ENCODE measurements at places on chromosomes 13 and 19. TPM values are rescaled to one million over a fixed set of nuclear protein-coding genes. Genes with fewer than 3 reads are reported as not detected.
A peak's percentile ranks its signal among the peaks of the same experiment; 100 is the strongest.

Gene CEACAM21
- not detected for total RNA-seq

Gene C1QTNF9
- total RNA-seq, result not detected

Gene IL12RB1
- total RNA-seq, result not detected

Gene OR4F17
- not detected for total RNA-seq

Gene APOE
- 1.6 TPM for total RNA-seq

Gene MFSD12
- total RNA-seq, result 52.6 TPM

Gene UPF1
- 17.7 TPM for total RNA-seq

Gene ZNF729
- total RNA-seq, result not detected

Gene IGSF23
- total RNA-seq, result not detected

GRCh38 chr13:50225193-50226155 is 210.2 kb downstream of the KCNRG start:
- no peak for DNase-seq

GRCh38 chr13:109682534-109683244 is 103.7 kb downstream of the IRS2 start:
- DNase-seq, result no peak

DNA sequence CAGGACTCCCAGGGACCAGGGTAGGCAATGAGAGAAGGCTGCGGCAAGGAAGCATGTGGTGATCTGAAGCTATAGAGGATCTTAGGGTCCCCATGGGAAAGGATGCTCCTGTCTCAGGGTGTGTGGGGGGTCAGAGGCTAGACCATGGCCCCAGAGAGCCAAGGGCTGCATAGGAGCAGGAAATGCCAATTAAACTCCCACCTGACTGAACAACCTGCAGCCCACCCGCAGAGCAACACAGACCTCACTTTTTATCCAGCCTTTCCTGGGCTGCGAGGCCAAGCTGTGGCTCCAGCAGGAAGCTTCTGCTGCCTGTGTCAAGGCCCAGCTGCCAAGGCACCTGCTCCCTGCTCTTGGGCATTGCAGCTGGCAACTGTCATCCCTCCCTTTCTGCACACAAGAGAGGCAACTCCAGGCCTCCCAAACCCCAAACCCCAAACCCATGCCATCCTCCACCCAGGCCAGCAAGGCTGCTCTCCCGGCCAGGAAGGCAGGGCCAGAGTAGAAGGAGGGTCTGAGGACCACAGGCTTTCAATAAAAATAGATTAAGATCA is 290.1 kb downstream of the FOXO1 start:
- DNase-seq, result no peak

DNA sequence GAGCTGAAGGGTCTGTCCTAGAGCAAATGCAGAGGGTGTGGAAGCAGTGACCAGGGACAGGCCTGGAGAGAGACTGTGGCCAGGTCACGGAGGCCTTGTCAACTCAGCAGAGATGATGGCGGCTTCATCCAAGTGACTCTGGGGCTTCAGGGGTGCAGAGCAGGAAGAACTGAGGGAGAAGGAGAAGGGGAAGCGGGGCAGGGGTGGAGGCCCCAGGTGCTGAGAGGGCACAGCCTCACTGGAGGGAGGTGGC is 299.1 kb downstream of the ZNF536 start:
- DNase-seq, result no peak

DNA sequence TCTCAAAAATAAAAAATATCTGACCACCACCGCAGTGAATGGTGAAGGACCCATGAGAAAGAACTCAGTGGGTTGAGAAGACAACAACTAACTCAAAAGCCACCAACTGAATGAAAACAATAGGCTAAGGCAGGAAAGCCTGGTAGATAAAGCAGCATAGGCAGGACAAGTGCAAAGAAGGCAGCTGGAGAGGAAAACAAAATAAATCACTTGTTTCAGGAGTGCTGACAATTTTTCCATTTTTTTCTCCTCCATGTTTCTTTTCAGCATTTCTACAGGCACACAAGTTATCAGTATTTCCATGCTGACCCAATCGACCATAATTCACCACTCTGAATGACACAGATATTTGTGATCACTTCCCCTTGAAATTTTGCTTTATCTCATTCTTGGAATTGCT is 597.8 kb downstream of the LIG4 start:
- no peak for DNase-seq

GRCh38 chr13:109275852-109276251 is 510.5 kb downstream of the IRS2 start:
- DNase-seq, result no peak

DNA sequence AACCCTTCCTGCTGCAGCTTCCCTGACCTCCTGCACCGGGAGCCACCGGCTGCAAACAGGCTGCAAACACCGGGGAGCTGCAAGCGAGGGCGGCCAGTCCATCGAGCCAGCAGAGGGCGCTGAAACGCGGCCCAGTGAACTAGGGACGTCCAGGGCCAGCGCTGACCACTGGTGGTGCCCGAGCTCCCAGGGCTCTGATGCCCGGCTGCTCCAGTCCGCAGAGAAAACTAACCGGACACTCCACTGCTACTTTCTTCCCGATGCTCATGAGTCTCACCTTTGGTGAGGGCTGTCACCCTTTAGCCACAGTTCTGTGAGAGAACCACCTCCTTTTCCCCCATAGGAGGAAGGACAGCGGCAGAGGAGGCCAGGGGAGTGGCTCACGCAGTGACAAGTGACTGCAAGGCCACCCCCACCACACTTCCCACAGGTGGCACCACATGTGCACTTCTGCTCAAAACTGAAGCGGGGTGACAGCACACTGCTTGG is 82.8 kb upstream of the MTIF3 start:
- DNase-seq, result peak; percentile 69

GRCh38 chr13:26411206-26411605 is 146.3 kb upstream of the WASF3 start:
- DNase-seq, result no peak

DNA sequence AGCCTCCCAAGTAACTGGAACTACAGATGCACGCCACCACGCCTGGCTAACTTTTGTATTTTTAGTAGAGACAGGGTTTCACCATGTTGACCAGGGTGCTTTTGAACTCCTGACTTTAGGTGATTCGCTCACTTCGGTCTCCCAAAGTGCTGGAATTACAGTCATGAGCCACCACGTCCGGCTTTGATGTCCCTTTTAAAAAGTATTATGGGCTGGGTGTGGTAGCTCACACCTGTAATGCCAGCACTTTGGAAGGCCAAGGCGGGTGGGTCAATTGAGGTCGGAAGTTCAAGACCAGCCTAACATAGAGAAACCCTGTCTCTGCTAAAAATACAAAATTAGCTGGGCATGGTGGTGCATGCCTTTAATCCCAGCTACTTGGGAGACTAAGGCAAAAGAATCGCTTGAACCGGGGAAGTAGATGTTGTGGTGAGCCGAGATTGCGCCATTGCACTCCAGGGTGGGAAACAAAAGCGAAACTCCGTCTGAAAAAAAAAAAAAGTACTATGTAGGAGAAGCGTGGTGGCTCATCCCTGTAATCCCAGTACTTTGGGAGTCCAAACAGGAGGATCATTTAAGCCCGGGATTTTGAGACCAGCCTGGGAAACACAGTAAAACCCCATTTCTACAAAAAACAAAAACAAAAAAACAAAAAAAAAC is 22.8 kb upstream of the ERVV-1 start:
- no peak for DNase-seq

DNA sequence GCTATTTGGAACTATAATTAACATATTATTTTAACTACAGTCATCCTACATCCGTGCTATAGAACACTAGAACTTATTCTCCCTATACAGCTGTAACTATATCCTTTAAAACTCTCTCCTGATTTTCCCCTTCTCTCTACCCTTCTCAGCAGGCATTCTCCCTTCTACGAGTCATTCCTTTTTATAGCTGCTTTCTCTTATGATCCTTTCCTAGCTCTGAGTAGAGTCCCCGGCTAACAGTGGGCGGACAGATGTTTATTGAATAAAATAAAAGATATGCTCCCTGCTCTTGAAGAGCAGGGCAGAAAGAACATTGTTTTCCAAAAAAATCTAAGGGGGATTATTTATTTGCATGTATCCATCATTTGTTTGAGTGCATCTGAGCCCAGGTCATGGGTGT is 246.5 kb upstream of the TMTC4 start:
- no peak for DNase-seq

- DNase-seq, result no peak
Measured at GRCh38 chr19:38394488-38394887, 6.0 kb downstream of the SPRED3 start.

DNA sequence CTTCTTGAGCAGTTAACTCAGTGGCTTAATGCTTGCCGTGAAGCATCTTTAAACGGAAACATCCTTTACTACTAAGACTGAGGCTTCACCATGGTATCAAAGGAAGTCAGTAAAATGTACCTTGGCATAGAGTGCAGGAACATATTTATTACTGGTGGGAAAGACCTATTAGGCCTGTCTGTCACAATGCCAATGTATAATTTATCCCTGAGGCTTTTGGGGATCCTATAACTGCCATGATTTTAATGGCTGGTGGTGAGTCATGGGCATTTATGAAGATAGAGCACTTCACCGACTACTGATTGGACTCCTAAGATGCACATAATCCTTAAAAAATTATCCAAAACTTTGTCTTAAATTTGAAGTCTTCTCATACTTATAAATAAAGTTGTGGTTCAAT is 79.6 kb downstream of the FGF14 start:
- DNase-seq, result no peak

DNA sequence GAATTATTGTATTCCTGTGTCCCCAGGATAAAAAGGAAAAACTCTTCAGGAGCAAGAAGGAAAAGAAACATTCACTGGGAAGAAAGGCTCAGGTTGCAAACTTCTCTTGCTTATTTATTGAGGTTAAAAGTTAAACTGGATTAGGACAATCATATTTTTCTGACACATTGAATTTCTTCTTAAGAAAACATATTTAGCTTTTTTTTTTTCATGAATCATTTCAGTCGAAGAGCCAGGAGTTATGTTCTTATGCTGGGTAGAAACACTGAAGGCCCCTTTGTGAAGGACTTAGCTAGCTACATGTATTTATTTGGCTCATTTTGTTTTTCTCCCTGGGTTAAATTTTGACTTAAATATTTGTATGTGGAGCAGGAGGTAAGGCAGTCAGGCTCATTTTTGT is 434.0 kb downstream of the KLF5 start:
- DNase-seq, result peak; percentile 2

- DNase-seq, result no peak
Measured at GRCh38 chr13:71672512-71672911, 194.5 kb downstream of the DACH1 start.

- DNase-seq, result peak; percentile 4
Measured at GRCh38 chr13:21511849-21512248, 52.7 kb upstream of the ZDHHC20 start.

- no peak for DNase-seq
Measured at GRCh38 chr19:55581145-55581822, 636 bp upstream of the ZNF579 start.

DNA sequence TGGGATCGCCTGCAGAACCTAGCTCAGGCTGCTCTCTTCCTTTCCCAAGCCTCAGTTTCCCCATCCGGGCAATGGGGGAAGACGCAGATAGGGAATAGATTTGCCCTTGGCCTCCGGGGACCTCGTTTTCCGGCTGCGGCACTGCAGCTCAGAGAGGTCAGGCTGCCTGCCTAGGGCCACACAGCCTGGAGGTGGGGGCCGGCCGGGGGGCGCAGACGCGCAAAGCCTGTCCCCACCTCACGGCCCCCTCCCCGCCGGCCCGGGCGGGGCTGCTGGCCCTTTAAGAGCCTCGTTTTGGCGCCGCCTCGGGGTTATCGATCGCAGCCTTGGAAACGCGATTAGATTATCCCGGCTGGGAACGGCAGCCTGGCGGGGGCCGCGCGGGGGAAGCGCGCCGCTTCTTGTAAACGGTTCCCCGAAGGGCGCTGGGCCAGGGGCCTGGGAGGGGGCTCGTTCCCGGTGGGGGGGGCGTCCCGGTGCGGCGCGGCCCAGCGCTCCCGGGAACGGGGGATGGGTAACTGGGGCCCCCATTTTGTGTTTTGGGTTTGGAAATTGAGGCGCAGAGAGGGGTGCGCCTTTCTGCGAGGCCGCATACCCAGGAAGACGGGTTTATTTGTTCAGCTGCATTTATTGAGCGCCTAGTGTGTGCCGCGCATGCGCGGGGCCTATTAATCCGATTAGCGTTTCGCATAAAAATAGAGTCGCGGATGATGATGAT is 23.4 kb upstream of the TCF3 start:
- no peak for DNase-seq

GRCh38 chr13:91247768-91248167 is 99.7 kb upstream of the MIR17HG start:
- DNase-seq, result no peak

DNA sequence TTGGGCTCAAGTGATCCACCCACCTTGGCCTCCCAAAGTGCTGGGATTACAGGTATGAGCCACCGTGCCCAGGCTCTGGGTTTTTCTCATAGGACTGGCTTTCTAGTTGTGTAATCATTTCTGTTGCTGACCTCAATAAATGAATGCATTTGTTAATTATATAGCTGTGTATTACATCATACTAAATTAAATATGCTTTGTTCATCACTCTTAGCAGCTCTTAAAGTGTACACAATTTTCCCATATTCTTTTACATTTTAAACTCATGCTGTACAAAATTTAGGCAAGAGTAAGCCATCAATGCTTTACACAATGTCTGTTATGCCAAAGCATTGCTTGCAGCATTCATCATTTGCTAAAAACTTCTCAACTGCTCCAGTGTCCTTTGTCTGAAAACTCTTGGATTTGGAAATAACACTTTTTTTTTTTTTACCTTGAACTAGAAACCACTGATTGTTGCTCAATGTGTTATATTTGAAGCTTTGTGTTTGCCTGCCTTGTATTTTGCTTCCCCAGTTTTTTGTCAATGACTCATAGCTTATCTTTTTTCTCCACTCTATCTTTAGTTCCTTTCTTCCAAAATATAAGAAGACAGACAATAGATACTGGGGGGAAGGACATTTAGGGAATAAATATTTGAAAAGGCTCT is 31.4 kb downstream of the CCDC122 start:
- peak; percentile 96 for DNase-seq

DNA sequence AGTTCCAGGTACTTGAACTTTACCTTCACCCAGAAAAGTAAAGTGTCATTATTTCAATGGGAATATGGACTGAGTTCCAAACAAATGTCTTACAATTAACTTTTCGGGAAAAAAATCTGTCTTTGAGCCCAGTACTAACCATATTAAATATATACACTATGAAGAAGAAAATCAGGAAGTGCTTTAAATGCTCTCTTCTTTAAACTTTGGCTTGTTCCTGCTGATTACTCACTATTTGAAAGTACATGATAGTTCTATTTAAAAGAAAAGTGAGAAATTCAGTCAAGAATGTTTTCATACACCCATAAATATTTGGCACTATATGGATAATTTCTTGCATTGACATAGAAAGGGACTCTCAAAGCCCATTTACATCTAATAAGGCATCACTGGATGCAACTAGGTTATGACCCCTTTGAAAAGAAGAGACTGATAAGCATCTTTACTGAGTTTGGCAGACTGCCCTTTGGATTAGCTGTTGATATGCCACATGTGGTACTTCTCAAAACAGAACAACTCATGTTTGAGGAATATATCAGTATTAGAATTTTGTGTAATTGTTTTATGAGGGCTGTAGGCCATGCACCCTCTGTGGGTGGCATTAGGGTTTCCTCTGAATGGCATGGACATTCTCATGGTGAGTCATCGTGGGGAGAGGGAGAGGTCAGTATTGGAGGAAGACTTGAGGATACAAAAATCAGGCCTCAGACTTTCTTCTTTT is 25.0 kb upstream of the VWA8 start:
- peak; percentile 67 for DNase-seq

All from fibroblast of the aortic adventitia (primary cell).